ENCODE measurements at places on chromosomes 12 and 14.

GRCh38 chr14:70698288-70698687 lies 56.6 kb downstream of the TTC9 start:
- DNase-seq = peak; percentile 75

DNA sequence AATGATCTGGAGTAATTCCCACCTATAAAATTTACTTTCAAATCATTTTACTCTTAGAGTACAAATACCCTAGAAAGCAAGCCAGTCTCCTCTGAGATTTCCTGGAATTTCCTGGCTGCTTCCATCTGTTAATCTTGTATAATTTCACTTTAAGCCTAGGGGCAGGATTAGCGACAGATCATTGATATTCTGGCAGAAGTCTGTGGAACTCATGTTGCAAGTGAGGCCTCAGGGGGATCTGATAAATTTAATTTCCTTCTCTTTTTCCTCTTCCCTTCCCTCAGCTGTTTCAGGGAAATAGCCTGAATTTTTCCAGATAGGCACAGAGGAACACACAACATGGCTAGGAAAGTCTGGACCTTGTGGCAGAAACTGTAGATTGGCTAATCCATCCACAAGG lies 5.9 kb upstream of the KRT6A start:
- DNase-seq = no peak

- no peak for DNase-seq
Observed at GRCh38 chr12:100529756-100530350, 43.6 kb upstream of the GAS2L3 start.

DNA sequence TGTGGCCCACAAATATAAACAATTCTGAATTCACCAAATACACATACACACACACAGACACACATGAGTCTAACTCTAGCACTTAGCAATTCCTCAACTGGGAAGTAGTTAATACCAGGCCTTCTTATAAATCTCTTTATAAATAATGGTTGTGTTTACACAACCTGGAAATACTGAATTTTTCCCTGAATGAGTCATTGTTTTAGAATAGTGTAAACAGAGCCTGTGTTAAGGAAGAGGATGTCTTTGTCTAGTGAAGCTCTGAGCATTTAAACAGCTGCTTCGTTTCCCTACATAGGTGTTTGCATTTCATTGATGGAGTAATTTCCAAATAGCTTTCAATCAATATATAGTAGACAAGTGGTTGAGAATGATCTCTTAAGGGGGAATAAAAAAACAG lies 218.8 kb downstream of the BTG1 start:
- peak; percentile 44 for DNase-seq

DNA sequence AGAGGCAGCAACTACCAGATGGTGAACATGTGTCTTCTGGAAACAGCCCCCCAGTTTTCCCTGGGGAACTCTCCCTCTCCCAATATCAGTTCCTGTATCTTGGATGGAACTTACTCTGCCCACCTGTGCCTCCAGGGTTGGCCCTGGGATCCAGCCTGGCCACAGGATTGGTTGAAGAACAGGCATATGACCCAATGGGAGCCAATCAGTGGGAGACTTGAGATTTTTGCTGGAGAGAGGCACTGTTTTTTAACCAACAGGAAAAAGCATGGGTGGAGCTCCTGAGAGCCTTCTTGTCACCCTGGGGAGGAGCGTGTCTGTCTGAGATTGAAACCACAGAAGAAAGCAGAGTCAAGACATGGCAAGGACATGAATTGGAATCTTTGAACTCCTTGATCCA lies 33.6 kb upstream of the COX6A1 start:
- no peak for DNase-seq

GRCh38 chr12:70448371-70448770 lies 82.3 kb downstream of the KCNMB4 start:
- DNase-seq = no peak

DNA sequence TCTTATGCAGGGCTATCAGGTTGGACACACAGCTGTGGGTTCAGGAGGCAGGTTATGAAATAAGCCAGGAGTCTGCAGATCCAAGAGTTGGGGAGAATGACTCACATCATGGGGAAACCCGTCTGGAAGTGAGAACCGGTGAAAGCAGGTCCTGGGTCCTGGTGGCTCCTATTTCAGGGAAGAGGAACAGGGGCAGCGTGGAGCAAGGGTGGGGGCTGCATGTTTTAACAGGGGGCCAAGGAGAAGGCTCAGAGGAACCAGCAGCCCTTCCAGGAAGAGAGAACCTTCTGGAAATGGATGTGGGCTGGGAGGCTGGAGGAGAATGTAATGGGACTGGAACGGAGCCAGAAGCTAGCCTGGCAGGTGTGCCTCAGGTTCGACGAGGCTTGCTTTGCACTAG lies 7.8 kb upstream of the KRT74 start:
- DNase-seq = peak; percentile 27

DNA sequence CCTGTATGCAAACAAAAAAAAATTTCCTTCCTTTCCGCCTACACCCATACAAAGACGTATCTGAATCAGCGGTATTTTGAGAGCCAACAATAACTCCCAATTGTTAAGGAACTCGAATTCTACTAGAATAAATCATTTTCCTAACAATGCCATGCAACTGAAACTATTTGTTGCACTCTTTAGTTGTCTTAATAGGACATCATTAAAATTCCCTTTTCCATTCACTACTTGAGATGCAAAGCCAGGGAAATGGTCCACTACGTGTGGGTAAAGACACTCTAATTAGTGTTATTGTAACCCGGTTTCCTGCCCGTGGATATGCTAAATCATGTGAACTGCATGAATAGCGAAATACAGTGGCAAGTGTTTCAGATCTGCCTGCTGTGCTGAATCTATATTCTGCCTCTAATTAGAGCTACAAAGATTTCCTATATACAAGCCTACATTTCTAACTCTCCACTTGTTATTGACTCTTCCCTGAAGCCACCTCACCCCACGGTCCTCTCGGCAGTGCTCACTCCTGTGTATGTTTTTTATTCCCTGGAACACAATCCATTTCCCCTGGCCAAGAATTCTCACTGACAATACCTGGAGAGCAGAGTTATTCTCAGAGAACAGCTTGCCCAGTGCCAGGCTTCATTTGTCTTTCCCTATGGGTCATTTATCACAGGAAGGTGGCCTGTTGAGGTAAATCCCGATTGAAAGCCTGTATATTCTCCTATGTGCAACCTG lies 168.3 kb downstream of the PAWR start:
- DNase-seq = no peak

DNA sequence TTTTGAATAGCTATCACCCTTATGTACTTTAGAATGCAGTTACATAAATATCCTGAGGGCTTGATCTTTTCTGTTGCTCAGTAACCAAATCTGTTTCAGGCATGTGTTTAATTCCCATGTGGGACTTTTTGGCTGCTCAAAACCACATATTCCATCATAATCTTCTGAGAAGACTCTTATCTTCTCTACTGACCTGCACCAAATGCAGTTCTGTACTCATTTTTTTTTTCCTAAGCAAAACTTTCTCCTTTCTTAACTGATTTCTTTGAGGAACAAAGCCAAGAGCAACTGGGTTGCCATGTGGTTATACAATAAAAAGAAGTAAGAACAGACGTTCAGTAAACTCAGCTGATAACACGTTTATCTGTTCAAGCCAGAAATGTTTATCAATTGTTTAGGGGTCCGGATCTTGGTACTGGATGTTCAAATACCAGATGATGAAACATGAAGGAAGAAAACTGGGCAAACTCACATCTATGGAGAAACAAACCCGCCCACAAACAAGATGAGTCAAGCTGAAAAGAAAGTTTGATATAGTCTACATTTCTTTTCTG lies 50.1 kb downstream of the TMEM132C start:
- DNase-seq = no peak

DNA sequence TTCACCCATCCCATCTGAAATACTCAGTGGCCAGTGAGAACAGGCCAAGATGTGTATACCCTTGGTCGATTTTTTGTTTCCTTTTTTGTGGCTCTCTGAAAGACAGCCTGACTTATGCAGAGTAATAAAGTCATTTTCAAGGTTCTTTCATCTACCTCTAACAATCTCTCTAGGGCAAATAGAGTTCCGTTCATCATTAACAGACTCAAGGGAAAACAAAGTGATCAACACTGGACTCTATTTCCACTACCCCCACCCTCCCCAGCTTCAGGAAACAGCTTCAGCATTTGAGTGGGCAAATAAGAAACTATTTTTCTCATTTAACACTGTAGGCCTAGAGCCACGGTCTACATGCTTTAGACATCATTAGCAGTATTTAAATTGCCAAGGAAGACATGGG lies 15.9 kb downstream of the PRKAB1 start:
- no peak for DNase-seq

DNA sequence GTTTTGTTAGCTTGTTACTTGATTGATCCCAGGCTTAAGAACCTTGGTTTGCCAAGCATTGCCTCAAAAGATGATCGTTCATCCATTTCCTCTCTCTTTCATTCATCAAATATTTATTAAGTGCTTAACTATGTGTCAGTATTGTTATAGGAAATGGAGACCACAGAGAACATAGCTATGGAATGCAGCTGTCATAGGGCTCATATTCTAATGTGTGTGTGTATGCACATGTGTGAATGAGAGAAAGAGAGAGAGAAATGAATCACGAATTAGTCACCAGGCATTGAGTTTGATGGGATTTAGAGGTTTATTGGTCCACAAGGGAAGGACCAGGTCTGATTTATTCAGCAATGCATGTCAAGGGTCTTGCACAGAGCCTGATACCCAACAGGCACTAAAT lies 71.0 kb upstream of the FBXO21 start:
- DNase-seq = no peak

DNA sequence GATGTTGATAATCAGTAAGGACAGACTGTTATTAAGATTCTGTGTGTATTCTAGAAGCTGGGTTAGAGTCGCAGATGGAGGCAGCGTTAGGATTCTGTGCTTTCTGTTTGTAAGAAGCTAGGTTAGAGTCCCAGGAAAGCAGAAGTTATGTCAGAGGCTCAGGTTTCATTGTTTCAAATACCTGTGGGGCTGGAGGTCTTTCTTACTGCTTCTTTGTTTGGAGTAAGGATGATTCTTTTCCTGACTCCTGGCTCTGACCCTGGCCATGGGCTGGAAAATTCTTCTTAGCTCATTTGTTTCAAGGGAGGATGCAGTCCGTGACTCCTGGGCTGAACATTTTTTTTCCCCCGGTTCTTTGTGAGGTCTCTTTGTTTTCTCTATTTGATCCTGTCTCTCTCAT lies 5.2 kb downstream of the MUCL1 start:
- DNase-seq = no peak

Data from AG08395 (cell line).